ENCODE measurements at places on chromosomes 5 and 9.

- no peak for DNase-seq
Observed at GRCh38 chr5:96963267-96963666, 27.4 kb downstream of the LNPEP start.

DNA sequence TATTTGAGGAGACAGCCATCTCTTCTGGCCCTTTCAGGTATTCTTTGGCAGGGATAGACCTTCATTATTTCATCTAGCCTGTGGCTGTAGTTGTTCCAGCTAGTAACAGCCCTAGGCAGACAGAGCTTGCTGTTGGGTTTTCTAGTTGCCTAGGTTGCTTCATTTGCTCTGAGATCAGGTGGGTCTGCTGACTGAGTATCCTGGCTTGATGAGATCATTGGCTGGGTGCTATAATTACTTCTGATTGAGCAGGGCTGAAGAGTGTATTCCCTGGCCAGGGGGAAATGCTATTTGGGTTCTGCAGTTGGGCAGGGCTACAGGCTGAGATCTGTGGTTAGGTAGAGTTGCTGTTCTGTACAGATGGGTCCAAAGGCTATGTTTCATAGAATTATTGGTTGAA is 456.1 kb downstream of the PSAT1 start:
- no peak for DNase-seq

DNA sequence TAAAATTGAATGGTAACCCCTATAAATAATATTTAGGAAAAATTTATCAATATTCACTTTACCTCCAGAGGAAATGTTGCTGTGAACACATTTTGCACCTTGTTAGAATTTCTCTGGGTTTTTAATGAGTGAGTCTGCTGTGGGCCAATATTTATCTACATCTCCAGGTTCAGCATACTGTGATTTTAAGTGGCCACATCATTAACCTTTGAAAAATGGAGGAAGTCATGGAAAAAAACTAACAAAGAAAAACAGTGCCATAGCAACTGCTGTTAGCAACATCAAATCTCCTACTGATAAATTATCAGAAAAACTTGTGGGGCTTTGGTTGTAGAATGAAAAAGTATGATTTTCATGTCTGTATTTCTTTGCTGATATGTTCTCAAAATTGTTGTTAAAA is 55.0 kb downstream of the CD180 start:
- DNase-seq: no peak

GRCh38 chr5:142792865-142793232 is 22.7 kb downstream of the ARHGAP26 start:
- DNase-seq: no peak

GRCh38 chr5:38307845-38308244 is 49.5 kb downstream of the EGFLAM start:
- no peak for DNase-seq
